ENCODE measurements at places on chromosomes 2 and 18.

DNA sequence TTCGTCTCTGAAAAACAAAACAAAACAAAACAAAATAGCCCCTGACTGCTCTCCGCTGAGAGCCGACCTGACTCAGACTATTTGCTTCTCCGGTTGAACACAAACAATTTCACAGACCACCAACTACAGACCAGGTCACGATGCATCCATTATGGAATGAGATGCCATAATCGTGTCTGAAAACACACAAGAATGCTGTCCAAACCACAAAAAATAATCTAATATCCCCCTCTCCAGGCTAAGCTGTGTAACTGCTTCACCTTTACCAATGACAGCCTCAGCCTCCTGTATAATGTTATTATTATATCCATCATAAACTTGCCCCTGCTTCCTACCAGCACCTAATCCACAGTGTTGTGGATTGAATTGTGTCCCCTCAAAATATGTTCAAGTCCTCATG is 114.7 kb downstream of the DNAH6 start:
- DNase-seq: peak; percentile 12

DNA sequence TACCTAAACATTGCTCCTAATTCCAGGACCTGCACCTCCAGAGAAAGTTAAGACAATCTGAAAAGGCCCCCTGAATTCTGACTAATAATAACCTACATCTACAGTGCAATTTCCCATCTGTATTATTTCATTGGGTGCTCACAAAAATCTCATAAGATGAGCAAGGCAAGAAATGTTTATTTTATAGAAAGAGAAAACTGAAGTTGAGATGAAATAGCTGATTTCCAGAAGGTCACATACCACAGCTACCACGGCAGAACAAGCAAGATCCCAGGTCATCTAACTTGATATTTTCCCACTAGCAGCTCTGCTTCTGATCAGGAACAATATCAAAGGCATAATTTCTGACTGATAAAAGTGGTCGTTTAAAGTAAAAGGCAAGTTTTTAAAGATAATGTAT is 105.8 kb upstream of the COL5A2 start:
- DNase-seq: peak; percentile 35

DNA sequence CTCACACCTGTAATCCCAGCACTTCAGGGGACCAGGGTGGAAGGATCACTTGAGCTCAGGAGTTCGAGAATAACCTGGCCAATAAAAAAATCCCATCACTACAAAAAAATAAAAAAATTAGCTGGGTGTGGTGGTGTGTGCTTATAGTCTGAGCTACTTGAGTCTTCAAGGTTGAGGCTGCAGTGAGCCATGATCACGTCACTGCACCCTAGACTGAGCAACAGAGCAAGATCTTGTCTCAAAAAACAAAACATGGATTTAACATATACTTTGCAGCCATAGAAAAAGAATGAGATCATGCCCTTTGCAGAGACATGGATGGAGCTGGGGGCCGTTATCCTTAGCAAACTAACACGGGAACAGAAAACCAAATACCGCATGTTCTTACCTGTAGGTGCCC is 22.2 kb downstream of the SH2D6 start:
- no peak for DNase-seq

GRCh38 chr2:72112981-72113846 is 34.4 kb downstream of the CYP26B1 start:
- peak; percentile 37 for DNase-seq

DNA sequence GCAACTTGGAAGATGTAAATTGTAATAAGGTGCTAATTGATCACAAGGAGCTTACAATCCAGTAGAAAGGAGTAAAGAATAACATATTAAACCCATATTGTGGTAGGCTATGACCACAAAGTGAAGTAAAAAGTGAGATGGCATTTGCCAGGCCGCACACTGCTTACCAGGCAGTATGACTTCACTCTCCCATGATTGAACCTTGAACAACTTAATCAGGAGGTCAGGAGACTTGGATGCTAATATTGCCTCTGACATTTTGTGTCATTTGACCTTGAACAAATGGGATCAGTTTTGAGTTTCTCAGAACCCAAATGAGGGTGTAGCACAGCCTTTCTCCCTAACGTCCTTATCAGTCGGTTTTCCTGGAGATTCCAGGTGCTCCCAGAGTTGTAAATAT is 44.0 kb downstream of the SLC9A2 start:
- no peak for DNase-seq

- DNase-seq: no peak
These were observed 31.8 kb downstream of the SALL3 start for GRCh38 chr18:79011300-79011870.

DNA sequence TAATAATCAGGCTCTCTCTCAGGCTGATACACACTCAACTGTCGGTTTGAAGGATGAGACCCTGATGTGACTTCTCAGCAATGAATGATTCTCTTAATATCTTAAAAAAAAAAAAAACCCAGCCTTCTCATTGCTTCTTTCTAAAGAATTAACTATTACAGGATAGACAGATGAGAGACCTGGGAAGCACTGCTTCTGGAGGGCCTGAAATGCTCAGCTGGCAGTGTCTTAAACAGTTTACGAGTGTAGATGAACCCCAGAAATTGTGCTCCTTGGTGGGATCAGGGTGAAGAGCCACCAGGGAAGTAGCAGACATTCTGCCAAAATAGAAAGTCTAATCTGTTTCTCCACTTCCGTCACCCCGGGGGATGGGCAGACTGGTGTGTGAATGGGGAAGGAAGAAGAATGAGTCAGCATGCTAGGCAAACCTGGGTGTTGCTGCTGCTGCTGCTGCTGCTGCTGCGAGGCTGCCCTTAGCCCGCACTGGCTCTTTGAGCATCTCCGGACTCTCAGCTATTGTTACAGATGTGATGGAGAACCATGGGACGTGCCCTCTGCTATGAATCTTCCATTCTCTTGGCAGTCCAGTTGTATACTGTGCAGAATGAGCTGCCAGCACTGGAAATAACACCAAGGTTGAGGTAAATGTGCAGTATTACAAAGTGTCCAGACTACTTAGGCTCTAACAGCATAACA is 158.4 kb downstream of the SETBP1 start:
- DNase-seq: peak; percentile 74

DNA sequence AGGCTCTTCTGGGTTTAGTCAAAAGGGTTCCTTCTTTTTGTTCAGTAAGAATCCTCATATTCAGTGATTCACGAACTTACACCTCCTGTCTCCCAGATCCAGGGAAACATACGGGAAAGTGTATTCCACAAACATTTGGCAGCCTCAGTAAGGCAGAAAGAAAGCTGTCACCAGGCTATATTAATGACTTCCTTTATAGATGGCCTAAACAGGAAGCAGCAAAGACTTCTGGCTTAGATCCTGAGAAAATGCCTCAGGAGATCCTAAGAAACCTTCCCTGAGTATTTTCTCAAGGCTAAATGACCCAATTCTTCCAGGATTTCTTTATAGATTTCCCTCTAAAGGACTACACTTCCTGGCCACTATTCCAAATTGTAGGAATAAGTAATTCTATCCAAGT is 1995.5 kb upstream of the CELF4 start:
- peak; percentile 9 for DNase-seq

DNA sequence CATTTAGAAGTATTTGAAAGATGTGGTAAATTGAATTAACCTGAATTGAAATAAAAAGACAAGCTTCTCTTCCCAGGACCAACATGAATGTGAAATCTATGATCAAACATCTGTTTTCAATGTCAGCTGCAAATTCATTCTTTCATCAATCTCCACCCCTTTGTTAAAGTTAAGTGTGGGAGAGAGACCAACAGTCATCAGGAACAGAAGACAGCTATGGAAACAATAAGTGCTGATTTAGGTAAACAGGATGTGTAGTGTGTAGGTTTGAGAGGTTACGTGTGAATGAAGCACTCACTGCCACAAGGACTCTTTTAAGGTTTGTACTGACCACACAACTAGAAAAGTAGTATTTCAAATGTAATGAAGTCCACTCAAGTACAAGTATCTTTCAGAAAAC is 1659.8 kb upstream of the CELF4 start:
- no peak for DNase-seq

DNA sequence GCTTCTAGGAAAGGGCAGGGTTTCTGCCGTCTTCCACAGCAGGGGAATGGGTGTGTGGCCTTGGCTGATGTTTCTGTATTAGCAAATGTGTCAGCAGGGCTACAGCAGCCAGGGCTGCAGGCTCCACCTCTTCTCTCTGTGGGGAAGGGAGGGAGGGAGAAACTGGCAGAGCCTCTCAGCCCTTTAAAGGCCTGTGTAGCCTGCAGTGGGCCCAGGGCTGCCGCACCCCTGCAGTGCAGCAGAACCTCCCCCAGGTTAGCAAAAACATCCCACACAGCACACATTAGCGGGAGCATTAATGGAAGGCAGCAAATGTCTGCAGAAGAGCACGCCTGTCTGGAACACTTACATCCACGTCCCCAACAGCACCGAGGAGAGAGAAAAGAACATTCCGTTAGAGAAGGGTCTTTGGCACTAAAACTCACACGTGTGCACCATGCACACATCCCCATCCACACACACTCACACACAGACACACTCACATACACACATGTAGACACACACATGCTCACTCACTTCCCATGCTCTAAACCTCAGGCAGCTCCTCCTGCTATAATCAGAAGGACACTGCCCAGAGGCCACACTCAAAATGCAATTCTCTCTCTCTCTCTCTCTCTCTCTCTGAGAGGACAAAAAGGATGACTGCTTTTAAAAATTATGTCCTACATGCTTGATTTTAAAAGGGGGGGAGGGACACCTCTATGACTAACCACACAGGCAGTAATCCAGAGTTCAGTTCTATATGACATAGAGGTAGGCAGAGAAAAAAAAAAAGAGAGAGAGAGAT is 24.1 kb downstream of the MRPL35 start:
- peak; percentile 82 for DNase-seq

DNA sequence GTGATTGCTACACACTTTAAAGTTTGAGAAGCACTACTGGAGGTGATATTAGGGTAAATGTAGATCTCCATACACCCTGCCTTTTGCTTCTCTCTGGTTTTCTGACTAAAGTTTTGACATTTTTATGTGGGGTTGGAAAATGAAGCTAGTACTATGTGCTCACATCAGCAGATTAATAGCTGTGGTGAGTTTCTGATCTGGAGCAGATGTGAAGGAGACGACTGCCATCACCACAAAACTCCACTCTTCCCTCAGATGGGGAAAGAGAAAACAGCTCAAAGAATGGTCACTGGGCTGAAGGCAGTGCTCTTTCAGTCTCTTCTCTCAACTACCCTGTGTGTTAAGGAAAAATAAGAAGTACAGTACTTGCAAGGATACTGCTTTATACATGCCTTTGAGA is 37.2 kb downstream of the PLEKHA3 start:
- DNase-seq: no peak

DNA sequence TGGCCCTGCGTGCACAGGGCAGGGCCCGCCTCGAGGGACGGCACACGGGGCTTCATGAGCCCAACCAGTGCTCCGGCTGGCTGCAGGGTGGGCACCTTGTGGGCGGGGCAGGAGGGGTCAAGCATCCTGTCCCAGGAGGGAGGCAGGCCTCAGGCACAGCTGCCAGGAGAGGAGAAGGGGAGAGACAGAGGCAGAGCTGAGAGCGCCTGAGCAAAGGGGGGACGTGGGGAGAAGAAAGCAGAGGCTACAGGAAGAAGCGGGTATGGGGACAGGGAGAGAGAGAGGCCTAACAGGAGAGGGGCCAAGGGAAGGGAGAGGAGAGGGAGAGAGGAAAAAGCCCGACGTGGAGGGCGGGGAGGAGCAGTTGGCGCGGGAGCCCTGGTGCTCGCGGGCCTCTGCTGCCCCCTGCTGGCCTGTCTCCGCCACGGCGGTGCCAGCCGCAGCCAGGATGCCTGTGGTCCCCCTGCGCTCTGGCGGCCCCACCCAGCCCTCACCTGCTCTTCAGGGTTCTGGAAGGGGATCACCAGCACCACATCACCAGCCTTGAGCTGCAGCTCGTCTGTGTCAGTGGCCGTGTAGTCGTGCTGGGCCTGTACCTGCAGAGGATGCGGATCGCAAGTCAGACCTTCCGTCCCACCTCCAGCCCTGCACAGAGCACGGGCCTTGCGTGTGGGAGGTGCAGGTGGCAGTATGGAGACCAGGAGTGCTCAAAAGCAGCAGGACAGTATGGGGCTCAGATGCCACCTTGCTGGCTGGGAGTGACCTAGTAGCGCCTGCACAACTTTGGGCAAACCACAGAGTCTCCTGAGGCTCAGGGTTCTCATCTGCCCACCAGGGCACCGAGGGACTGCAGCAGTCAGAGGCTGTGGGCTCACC is 56.8 kb downstream of the BIN1 start:
- DNase-seq: peak; percentile 80

DNA sequence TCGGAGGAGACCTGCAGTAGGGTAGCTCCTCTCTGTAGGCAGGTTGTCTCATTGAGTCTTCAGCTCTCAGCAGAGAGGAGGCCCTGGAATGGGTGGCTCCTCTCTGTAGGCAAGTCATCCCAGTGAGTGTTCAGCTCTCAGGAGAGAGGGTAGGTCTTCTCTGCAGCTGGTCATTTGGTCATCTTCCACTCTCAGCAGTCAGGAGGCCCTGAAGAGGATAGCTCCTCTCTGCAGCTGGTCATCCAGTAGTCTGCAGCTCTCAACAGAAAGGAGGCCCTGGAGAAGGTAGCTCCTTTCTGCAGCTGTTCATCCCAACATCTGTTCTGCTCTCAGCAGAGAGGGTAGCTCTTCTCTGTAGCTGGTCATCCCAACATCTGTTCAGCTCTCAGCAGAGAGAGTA is 26.0 kb upstream of the RUFY4 start:
- no peak for DNase-seq

DNA sequence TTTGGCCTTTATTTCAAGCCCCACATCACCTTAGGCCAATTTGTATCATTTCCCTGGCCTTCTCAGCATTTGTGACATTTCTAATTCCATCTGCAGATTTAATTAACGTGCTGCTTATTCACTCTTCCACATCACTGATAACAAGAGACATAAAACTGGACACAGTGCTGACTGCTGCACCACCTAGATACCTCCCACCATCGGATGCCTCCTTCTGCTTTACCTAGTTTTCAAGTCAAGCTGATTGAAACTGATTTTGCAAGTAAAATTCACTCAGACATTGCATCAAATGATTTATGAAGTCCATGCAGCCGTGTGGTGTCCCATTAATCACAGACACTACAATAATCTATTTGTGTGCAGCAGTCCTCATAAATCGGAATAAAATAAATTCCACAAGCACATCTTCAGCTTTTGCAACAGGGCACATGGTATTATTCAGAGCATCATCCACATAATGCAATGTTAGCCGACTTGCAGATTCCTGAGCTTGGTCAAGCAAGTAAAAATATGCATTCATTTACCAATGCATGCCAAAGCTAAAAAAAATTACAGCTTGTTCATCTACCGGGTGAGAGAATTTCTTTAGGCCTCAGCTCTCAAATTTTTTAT is 15.9 kb upstream of the CRIM1 start:
- peak; percentile 70 for DNase-seq

GRCh38 chr2:99772591-99773331 is 282.9 kb upstream of the REV1 start:
- no peak for DNase-seq
